Activated CD4-positive, alpha-beta T cell treated with anti-CD3 and anti-CD28 coated beads, Interleukin-2, amount 50 U/mL, for 24 hours (primary cell): ENCODE measurements at places on chromosomes 6 and 20.

- DNase-seq, result no peak
These were observed 38.1 kb downstream of the BICRAL start for GRCh38 chr6:42819803-42820511.

GRCh38 chr6:28010526-28010925, 53.5 kb downstream of the OR2B6 start:
- no peak for DNase-seq

- no peak for DNase-seq
These were observed 116.7 kb downstream of the JPH2 start for GRCh38 chr20:44070139-44070900.

GRCh38 chr20:6976106-6976900, 208.8 kb downstream of the BMP2 start:
- DNase-seq, result no peak

DNA sequence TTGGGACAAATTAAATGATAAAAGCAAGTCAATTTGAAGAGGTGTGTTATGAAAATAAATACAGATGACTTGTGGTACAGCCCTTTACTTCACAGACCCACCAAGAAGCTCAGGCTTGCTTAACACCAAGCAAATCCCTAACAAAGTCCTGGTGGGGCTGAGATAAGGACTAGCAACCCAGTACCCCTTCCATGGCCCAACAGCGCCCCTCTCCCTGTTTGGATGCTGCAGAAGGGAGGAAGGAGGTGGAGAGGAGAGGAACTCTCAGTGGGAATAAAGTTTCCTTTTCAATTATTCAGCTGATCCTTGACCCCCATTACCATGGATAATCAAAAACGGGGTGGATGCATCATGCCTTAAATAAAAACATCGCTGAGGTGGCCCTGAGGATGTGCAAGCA, 4.5 kb upstream of the ZNF831 start:
- DNase-seq, result no peak

- no peak for DNase-seq
These were observed 464.2 kb downstream of the COL12A1 start for GRCh38 chr6:74741646-74742045.

DNA sequence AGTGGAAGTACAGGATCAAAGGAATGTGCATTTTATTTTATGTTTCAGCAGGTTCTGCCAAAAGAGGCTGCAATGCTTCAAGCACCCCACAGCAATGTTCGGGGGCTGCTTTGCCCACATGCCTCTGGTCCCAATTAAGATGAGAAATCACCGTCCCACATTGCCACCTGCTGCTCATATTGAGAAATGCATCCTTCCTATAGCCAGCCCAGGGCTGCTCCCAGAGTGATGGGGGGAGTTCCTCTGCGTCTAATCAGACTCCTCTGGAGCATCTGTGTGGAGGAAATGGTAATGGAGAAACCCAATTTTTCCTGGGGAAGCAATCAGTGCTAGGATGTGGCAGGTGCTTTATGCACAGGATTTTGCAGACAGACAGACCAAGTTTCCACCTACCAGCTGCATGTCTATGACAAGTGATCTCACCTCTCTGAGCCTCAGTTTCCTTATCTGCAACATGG, 33.7 kb downstream of the PTGIS start:
- DNase-seq, result peak; percentile 32

DNA sequence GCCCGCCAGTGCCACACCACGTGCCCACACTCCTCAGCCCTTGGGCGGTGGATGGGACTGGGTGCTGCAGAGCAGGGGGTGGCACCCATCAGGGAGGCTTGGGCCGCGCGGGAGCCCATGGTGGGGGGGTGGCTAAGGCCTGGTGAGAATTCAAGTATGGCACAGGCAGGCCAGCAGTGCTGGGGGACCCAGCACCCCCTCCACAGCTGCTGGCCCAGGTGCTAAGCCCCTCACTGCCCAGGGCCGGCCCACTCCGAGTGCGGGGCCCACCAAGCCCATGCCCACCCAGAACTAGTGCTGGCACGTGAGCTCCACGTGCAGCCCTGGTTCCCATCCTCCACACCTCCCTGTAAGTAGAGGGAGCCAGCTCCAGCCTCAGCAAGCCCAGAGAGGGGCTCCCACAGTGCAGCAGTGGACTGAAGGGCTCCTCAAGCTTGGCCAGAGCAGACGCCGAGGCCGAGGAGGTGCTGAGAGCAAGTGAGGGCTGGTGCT, 1091.1 kb upstream of the GJE1 start:
- DNase-seq, result no peak

- DNase-seq, result no peak
These were observed at the start of gene TCP11 for GRCh38 chr6:35141007-35141655. Gene TCP11, minus strand, starts transcription at chr6:35141339. Its CDS starts 469 bp downstream, at chr6:35140870.

GRCh38 chr6:98871057-98871456, 36.7 kb downstream of the POU3F2 start:
- DNase-seq, result no peak

- no peak for DNase-seq
These were observed 284.1 kb upstream of the PLN start for GRCh38 chr6:118263921-118264486.

- DNase-seq, result no peak
These were observed 46.0 kb upstream of the IL17A start for GRCh38 chr6:52139985-52140680.

DNA sequence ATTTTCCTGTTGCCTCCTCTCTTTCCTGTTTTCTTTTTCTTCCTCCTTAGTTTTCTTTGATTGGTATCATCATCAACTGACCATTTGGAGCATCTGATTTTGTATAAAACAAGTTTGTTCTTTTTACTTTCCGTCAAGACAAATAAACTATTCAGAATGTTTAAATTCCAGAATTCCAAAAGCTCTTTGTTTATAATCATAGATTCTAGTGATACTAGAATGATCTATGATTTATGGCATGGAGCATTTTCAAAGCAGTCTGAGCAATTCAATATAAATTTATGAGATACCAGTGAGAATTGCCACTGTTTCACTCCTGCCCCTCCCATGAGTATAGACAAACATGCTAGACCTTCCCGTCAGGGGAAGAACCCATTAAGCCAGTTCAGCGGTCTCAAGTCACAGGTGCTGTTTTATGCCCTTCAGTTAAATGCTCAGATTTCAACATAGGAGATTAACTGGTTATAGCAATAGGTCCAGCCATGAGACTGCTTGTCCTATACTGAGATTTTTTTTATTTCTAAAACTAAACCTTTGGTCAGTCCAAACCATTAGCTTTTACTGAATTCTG, 60.7 kb downstream of the GRIK2 start:
- DNase-seq, result no peak

- DNase-seq, result no peak
These were observed 227.5 kb downstream of the OTOR start for GRCh38 chr20:16975682-16976081.

DNA sequence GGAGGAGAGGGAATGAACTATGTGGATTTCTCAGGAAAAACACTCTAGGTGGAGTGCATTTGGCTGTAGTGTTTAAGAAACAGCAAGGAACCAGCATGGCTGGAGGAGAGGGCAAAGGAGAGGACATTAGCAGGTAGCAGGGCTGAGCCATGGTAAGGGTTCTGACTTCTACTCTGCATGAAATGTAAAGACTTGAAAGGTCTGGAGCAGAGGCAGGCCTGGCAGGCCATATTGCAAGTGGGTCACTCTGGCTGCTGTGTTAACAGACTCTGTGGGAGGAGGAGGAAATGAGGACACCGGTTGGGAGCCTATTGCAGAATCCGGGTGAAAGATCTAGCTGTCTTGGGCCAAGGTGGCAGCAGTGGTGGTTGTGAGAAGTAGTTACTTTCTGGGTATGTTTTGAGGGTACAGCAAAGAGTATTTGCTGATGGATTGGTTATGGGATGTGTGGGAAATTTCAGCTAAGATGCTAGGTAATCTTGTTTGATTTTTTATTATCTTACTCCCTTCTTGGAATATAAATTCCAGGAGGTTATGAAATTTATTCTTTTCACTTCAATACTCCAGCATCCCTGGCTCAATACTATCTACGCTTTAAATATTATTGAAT, 115.9 kb upstream of the BCLAF1 start:
- no peak for DNase-seq

- peak; percentile 33 for DNase-seq
These were observed 97.8 kb downstream of the ANKS1A start for GRCh38 chr6:34986845-34987246.

DNA sequence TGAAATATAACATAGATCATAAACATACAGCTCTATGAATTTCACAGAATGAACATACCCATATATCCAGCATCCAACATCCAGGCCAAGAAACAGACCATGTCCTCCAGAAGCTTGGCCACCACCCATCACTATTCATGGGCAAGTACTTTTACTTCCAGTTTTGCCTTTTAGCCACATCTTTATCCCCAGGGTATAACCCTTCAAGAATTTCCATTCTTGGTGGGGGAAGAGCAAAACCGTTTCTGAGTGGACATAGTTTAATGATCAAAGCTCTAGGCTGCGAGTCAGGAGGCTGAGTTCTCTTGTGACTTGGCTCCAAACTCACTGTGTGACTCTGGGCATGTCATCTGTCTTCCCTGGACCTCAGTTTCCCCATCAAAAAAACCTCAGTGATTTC, 78.3 kb downstream of the STK35 start:
- DNase-seq, result no peak

DNA sequence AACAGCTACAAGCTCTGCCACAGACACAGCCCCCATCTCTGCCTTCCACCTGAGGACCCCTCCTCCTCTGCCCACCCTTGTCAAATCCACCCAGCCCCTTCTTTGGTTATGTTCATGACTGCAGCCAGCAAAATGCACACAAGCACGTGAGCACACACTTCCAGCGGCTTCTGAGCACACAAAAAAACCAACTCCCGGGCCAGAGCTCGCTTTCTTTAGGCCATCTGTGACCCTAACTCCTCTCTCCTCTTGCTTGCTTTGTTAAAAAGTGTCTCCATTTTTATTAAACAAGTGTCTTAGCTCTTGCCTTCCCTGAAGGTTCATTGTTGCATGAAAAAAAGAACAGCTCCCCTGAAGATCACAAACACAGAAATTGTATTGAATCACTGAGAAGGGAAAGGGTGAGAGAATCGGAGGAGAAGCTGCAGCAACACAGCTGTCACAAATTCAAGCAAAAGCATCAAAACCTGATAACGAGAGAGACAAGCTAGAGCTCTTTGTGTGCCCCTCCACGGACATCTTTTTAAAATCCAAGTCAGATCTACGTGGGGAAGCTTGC, 142.1 kb downstream of the CD83 start:
- no peak for DNase-seq

DNA sequence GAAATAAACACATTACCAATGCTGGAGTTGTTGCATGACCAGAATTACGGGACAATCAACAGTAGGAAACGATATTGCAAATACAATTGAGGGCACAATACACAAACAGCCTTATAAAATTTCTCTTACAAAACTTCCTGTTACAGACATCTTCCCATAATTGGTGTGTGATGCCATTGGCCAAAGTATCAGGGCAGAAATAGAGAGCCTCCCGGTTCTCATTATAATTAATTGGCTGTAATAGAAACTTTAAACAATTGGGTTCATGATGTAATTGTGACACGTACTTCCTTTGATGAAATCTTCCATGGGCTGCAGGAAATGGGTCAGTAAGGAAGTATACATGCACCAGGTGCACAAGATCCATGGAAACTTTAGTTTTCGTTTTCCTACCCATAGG, 40.3 kb upstream of the RALGAPA2 start:
- DNase-seq, result no peak

DNA sequence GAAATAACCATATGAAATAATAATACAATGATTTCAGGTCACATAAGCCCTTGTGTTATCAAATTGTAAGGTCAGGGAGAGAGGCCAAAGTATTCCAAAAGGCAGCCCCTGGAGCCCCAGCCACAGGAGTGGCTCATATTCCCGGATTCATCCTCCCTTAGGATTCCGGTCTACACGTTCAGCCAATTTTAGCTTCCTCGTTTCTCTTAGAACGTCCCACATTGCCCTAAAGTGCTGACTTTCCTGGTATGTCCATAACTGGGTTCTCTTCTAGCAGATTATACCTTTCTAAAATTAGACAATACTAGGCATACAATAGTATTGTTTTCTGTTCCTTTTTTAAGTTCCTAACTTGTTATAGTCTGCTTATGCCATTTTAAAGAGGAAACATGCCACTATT, 192.7 kb upstream of the NOX3 start:
- DNase-seq, result no peak

DNA sequence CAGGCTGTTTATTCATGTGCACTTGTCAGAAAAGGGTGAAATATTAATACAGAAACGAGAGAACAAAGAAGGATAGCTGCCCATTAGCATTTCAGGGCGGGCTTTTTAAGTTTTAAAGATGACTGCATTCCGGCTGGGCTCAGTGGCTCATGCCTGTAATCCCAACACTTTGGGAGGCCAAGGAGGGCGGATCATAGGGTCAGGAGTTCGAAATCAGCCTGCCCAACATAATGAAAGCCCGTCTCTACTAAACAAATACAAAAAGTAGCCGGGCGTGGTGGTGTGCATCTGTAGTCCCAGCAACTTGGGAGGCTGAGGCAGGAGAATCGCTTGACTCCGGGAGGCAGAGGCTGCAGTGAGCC, 130.5 kb downstream of the HFE start:
- no peak for DNase-seq

DNA sequence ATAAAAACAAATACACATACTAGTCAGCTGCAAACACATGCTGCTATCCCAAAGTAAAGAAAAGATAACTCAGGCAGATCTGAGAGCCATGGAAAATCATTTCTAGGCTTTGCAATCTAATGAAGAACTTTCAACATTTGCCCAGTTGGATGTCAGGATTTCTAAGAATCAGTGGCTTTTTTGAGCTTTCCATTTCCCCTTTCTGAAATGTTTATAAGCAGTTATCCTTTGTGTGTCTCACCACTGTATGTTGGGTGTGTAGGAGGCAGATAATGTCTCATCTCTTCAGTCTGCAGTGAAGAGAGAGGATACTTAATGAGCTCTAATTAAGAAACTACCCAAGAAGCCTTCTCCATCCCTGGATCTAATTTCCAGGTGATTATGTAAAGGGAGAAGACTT, 43.6 kb downstream of the RGS17 start:
- no peak for DNase-seq

- no peak for DNase-seq
These were observed 123.2 kb downstream of the RIN2 start for GRCh38 chr20:19881080-19881840.

DNA sequence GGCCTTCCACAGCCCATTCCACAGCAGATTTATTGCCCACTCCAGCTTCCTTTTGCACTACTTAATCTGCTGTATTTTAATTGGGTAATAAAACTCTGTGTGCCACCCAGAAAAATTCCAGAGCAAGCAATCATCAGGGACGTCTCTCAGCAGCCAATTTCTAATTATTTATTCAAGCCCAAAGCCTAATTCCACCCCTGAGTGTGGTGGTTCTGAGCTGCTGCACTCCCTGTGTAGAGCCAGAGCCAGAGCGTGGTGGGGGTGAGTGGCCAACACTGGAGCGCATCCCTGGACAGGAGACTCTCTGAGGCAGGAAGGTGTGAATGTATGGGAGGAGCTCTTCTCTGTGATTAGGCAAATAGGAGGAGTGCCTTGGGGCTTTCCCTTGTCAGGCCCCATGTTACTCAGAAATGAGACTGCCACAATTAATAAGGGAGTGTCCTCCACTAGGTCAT, 66.1 kb downstream of the CD24 start:
- no peak for DNase-seq

- DNase-seq, result no peak
These were observed 2.8 kb downstream of the NEDD9 start for GRCh38 chr6:11229655-11230046.

GRCh38 chr20:6767536-6768227, at the start of gene BMP2:
Gene BMP2, plus strand, starts transcription at chr20:6767686. Its CDS starts 2,441 bp downstream, at chr20:6770127.
- DNase-seq, result no peak

- no peak for DNase-seq
These were observed 409.6 kb downstream of the MAFB start for GRCh38 chr20:40279390-40279789.
